ENCODE measurements at places on chromosomes 3 and 15. TPM values are rescaled to one million over a fixed set of nuclear protein-coding genes. Genes with fewer than 3 reads are reported as not detected.

Gene CDV3
- total RNA-seq, result 134 TPM

Gene SLC22A14
- total RNA-seq, result not detected

DNA sequence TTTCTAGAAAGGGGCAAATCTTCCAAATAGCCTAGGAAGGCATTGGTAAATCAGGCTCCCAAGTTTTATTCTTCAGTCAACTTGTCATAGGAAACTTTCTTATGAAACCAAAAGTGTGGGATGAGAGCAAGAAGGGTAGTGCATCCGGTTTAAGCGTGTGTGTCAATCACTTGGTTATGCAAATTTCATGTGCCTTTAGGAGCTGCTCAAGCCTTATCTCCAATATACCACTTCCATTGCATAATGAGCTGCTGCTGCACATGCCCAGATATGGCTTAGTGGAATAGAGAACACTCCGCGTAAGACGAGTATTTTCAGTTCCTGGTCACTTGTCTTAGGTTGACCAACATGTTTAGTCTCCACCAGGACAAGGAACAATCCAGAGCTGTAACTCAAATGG, 242.1 kb downstream of the CBLB start:
- DNase-seq, result no peak

GRCh38 chr15:70698836-70699390, 64.4 kb downstream of the UACA start:
- no peak for DNase-seq

GRCh38 chr3:7615043-7615442, 754.1 kb downstream of the GRM7 start:
- DNase-seq, result no peak

- DNase-seq, result no peak
These were observed 29.3 kb downstream of the EPHA6 start for GRCh38 chr3:96843505-96844203.
